Heart left ventricle (tissue), 16 donors: ENCODE measurements at places on chromosomes 11 and 22. TPM values are rescaled to one million over a fixed set of nuclear protein-coding genes. Genes with fewer than 3 reads are reported as not detected.

- H3K36me3 ChIP-seq = no peaks in the 10 kb centered on the region
- H3K4me3 ChIP-seq = no peak overlapping the region
- DNase-seq = no peak
- no peaks in the 10 kb centered on the region for H3K27me3 ChIP-seq
These were observed 30.6 kb downstream of the ADAMTS8 start for GRCh38 chr11:130397780-130398179.

GRCh38 chr11:117670443-117670842 is 126.6 kb downstream of the DSCAML1 start:
- H3K27me3 ChIP-seq = no peaks in the 10 kb centered on the region
- no peaks in the 10 kb centered on the region for H3K4me1 ChIP-seq
- no peak overlapping the region for H3K4me3 ChIP-seq
- H3K36me3 ChIP-seq = no peaks in the 10 kb centered on the region
- H3K27ac ChIP-seq = no peak overlapping the region
- no peak for DNase-seq

GRCh38 chr22:33605221-33605620 is 315.1 kb downstream of the LARGE1 start:
- H3K27ac ChIP-seq = peak overlapping the region; percentile 88
- no peaks in the 10 kb centered on the region for H3K4me1 ChIP-seq
- no peaks in the 10 kb centered on the region for H3K36me3 ChIP-seq
- H3K4me3 ChIP-seq = no peak overlapping the region
- DNase-seq = no peak
- no peaks in the 10 kb centered on the region for H3K27me3 ChIP-seq

Gene GNB1L
- total RNA-seq = 2.0 TPM

- no peak overlapping the region for H3K4me3 ChIP-seq
- H3K36me3 ChIP-seq = no peaks in the 10 kb centered on the region
- no peaks in the 10 kb centered on the region for H3K27me3 ChIP-seq
- peak overlapping the region; percentile 45 for H3K27ac ChIP-seq
- peaks cover 57% of the 10 kb centered on the region for H3K4me1 ChIP-seq
These were observed 60.9 kb upstream of the EED start for GRCh38 chr11:86183694-86184093.

DNA sequence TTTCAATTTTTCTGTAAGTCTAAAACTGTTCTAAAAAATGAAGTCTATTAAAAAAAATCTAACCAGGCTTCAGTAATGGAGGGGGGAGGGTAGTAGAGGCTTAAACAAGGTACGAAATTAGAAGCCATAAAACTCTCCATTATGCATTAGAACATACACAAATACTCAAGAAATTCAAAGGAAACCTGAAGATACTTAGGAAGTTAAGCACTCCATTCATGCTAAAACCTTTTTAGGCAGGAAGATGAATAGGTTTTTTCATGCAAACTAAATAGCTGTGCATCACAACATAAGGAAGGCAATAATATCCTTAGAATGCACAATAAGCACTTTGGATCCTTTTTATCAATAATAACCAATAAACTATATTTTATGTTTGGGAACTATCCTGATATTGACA is 2.4 kb downstream of the RAB6A start:
- DNase-seq = no peak
- no peaks in the 10 kb centered on the region for H3K27me3 ChIP-seq
- H3K27ac ChIP-seq = no peak overlapping the region
- no peak overlapping the region for H3K4me3 ChIP-seq

Gene UCP3
- 1.5 TPM for total RNA-seq
